Activated CD8-positive, alpha-beta memory T cell treated with anti-CD3 and anti-CD28 coated beads for 4 hours (primary cell): ENCODE measurements at places on chromosomes 2 and 18.

- DNase-seq = no peak
Observed at GRCh38 chr2:234373481-234374149, 123.3 kb downstream of the ARL4C start.

DNA sequence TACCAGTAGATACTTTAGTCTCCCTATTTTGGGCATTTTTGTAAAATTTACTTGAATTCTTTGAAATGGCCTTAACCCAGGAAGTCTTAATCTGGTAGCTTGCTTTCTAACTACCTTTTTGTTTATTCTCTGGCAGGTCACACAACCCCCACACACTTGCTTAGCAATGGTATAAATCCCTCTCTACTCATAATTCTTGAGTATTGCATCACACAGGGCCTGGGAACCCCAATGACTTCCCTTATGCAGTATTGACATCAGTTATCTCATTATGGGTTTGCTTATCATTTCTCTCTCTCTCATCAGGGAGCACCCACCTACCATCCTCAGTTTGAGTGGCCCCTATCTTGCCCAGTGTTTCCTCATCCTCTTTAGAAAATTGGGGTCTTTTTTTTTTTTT lies 207.1 kb downstream of the KCNS3 start:
- no peak for DNase-seq

DNA sequence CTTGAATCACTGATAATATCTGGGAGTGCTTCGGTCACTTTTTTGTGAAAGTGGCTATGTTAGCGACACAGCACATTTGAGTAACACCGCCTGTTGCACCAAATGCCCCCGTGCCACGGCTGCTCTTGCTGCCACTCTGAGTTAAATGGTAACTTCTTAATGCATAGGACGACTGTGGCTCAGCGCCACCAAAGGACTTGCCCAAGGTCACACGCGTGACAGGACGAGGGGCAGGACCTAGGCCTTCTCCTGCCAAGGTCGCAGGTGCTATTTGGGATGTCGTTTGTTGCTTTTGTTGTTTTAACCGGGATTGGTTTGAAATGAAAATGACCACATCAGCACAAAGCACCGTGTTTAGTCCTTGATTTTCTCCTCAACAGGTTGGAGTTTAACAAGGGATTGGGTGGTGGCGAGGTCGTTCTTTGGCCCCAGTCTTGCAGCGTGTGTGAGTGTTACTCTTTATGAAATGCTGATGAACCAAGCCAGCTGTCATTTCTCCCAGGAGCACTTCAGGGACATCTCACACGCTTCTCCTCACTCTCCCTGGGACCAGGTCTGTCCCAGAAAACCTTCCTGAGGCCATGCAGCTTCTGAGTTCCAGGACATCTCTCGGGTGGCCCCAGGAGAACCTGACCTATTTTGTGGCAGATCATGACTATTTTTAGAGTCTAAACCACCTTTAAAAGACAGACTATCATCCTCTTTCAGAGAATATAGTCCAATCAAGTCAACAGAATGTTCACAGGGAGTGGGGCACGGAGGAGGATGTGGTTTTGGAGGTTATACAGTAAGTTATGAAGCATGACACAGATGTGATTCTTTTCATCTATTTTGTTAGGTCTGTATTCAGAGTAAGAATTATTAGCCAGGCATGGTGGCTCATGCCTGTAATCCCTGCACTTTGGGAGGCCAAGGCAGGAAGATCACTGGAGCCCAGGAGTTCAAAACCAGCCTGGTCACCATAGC lies 49.9 kb downstream of the MTCL1 start:
- no peak for DNase-seq

DNA sequence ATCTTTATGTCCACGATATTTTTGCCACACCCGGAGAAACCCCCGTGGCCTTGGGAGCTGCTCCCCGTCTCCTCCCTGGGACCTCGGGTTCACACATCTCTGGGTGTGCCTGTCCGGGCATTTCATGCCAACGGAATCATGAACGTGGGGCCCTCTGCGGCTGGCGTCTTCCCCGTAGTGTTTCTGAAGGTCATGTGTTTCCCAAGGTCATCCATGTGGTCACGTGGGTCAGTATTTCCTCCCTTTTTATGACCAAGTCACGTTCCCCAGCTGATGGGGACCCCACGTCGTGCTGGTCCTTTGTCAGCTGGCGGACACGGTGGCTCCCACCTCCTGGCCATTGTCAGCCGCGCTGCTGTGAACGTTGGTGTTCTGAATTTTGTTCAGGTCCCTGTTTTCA lies 135.7 kb downstream of the NFATC1 start:
- DNase-seq = no peak

- no peak for DNase-seq
Observed at GRCh38 chr18:9466846-9467245, 8.5 kb upstream of the RALBP1 start.

DNA sequence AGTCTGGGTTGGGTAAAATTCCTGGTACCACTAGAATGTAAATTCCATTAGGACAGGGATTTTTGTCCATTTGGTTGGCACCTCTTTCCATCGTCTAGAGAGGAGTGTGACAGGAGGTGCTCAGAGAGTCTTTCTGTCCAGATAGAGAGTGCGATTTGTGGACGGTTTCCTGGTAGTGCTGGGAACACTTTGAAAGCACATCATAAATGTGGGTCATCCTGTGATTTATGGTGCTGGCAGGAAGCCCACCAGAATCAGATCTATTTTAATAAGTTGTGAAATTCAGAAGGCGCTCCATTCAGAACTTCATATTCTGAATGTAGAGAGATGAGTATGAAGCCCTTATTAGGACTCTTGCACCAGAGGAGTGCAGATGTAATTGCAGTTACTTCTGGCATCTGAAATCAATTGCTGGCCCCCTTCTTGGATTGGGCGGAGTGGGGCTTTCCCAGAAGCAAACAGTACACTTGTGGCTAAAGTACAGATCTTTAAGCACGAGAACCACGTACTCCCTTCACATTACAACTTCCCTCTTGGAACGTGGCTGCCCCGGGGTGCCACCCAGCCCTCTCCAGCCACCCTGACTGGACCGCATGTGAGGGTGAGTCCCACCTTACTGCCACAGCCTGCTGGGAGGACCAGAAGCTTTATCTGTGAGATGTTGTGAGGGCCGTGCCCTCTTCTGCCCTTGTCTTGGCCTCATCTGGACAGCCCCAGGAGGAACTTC lies 243.2 kb downstream of the MYO3B start:
- DNase-seq = no peak

DNA sequence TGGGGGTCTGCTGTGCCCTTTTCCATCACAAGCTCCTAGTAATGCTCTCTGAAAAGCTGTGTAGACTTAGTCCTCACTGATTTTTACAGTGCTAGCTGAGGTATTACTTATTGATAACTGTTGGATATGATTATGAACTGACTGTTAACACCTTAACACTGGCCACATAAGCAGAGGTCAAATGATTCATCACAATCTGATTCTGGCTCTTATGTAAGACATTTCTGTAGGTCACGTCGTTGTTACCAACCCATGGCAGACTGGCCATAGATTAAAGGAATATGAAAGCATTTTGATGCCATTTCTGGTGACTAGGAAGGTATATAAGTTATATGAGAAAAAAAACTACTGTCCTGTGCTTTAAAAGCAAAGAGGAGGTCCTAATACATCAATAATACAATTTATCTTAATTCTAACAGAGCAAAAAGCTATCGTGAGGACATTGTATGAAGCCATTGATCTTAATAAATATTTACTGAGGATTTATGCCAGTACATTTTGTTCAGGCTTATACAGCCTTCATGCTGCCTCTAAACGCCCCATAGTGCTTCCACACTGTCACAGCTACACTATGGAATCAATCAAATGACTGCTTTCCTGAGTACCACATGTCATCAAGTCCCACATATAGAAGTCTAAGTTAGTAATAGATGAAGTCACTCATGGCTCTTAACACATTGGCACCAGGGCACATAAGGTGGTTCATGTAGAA lies 6.9 kb upstream of the RND3 start:
- DNase-seq = no peak

DNA sequence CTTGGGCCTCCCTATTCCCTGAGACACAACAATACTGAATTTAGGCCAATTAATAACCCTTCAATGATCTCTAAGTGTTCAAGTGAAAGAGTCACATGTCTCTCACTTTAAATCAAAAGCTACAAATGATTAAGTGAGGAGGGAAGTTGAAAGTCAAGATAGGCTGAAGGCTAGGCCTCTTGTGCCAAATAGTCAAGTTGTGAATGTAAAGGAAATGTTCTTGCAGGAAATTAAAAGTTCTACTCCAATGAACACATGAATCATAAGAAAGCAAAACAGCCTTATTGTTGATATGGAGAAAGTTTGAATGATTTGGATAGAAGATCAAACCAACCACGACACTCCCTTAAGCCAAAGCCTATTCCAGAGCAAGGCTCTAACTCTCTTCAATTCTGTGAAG lies 286.9 kb downstream of the MEIS1 start:
- DNase-seq = no peak

- DNase-seq = no peak
Observed at GRCh38 chr2:173286153-173286809, 68.4 kb upstream of the CDCA7 start.

DNA sequence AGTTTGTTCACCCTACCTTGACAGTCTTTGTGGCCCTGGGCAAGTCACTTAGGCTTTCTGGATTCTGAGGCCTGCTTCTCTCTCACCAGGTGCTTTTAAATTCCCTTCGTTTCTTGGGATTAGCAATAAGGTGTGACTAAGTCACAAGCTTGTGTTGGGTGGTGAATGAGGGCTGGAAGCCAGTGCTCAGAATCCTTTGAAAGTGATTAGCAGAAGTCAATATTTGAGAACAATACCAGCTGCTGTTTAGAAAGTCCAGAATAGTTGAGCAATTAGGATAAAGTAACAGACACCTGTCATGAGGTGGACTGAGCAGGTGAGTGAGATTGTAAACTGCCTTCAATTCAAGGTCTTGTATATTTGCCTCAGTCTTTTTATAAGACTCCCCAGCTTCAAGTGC lies 19.3 kb upstream of the MGAT5 start:
- DNase-seq = no peak

DNA sequence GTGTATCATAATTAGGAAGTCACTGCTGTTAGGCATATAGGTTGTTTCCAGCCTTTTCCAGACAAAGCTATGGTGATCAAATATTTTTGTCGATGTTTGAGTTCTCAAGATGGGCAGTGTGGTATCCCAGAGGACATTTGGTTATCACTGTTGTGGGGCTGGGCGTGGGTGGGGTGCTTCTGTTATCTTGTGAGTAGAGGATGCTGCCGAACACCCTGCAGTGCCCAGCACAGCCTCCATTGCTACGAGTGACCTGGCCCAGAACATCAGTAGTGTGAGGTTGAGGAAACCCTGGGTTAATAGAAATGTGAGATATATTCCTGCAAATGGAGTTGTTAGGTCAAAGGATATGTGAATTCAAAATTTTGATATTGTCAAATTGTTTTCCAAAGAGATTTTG lies 33.2 kb downstream of the ZNF236 start:
- no peak for DNase-seq

DNA sequence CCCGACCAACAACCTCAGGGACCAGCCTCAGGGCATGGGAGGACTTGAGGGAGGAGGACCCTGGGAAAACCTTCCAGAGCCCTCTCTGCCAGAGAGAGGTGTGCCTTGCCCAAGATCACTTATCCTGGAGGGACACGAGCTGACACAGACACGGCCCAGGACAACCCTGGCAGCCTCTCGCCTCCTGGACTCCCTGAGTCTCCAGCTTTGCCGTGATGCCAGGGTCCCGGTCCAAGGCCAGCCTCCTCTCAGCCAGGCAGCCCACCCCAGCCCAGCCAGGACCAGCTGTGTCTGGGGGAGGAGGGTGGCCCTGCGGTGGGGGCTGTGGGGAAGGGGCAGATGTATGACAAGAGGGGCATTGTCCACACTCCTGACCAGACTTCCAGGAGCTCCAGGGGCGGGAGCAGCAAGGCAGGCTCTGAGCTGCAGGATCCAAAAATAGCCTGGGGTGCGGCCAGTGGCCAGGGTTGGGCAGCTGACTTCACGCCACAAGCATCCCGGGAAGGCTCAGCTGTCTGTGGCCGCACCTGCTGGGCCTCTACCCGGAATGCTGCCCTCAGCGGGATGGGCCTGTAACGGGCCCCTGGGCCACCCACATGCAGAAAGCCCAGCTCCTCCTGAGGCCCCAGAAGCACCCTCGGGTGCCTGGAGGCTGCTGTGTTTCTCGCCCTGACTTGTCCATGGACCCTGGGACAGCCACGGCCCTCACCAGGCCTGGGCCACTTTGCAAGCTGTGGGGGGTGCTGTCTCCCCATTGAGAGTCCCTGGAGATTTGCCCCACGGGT lies 65.5 kb upstream of the GPC1 start:
- no peak for DNase-seq

DNA sequence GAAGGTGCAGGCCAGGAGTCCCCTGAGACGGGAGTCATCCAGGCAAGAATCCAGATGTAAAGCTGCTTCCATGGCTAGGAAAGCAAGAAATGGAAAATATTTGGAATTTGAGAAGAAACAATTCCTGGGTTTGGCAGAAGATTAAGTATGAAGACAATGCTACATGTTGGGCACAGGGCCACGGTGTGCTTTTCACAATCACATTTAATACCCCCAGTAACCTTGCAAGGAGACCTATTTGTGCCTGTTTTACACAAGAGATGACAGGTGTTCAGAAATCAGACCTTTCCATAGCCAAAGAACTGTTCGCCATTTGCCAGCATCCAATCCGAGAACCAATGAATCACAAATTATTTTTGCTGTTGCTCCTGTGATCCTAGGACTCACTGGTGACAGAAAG lies 50.5 kb downstream of the KCTD1 start:
- DNase-seq = no peak

GRCh38 chr2:97966545-97967215 lies 29.1 kb downstream of the TMEM131 start:
- no peak for DNase-seq

DNA sequence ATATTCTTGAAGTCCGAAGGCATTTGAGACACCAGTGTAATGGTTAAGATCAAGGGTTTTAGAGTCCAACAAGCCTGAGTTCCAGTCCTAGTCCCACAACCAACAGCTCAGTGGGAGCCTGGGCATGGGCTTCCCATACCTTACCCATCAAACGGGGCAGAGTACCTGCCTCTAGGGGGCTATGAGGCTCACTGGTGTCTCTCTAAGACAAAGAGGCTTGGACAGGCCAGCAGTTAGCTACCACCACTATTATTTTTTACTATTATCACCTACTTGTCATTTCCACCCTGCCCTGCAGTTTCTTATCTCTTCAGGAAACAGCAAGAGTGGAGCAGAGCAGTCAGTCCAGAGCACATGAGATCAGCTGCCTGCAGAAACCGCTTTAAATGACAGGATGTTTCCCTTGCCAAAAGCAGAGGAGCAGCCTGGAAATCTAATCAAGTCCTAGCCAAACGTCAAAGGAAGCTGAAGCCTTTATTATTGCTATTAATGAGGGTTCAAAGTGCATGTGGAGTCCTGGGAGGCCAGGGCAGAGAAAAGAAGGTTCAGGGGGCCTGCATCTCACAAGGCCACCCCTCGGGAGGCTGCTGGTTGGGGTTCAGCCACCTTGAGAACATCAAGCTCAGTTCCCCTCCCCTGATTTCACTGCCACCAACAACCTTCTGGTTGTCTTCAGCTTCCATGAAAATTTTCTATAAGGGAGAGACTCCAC lies 66.6 kb downstream of the STPG4 start:
- DNase-seq = no peak

GRCh38 chr2:125330133-125330532 lies 1305.0 kb downstream of the CNTNAP5 start:
- DNase-seq = no peak

DNA sequence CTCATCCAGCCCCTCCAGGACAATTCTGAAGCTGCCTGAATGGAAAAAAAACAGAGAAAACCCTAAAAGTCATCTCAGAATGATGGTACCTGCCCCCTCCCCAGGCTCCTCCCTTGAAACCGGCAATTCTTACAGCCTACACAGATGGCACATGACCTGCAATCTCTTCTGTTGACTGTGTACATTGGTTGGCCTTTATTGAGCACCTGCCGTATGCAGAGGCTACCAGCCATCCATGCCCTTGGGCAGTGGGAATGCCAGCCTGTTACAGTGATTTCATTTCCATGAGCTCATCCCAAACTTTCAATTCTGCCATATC lies 57.1 kb downstream of the EMX1 start:
- no peak for DNase-seq
